NCI-H1048 (cell line): ENCODE measurements at places on chromosomes 1 and 21.

DNA sequence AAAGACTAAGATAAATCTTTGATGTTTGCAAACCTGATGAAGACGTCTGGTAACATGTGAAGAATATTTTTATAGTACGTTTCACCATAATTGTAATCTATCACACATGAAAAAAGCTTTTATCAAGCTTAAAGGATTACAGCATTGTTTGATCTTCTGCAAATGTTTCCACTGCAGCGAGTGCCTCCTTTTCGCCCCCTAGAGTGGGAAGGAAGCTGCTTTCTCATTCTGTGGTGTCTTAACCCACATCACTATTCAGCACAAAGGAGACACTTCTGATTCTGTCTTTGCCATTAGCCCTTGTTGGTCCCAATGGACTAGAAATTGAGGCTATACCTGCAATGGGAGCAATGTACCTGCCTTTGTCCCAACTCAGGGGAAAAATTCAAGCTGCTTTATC lies 46.0 kb upstream of the IL12RB2 start:
- no peak for DNase-seq

GRCh38 chr1:212607913-212608391 lies 609 bp upstream of the ATF3 start:
- DNase-seq, result no peak

GRCh38 chr1:52239708-52240001 lies 97.8 kb downstream of the ZFYVE9 start:
- no peak for DNase-seq

DNA sequence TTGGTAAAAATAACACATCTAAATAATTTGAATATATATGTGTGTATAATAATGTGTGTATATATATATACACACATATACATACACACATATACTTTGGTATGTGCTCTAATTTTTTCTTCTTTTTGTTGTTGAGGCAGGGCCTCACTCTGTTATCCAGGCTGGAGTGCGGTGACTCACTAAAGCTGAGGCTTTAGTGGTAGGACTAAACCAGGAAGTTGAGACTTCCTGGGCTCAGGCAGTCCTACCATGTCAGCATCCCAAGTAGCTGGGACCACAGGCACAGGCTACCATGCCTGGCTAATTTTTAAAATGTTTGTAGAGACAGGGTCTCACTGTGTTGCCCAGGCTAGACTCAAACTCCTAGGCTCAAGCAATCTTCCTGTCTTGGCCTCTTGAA lies 46.7 kb upstream of the CXADR start:
- DNase-seq, result no peak

- DNase-seq, result no peak
Measured at GRCh38 chr1:57532299-57532698, 108.4 kb upstream of the DAB1 start.

- no peak for DNase-seq
Measured at GRCh38 chr1:247528812-247529474, 7.3 kb downstream of the OR2C3 start.

- DNase-seq, result no peak
Measured at GRCh38 chr1:119226913-119227312, 86.5 kb upstream of the WARS2 start.

DNA sequence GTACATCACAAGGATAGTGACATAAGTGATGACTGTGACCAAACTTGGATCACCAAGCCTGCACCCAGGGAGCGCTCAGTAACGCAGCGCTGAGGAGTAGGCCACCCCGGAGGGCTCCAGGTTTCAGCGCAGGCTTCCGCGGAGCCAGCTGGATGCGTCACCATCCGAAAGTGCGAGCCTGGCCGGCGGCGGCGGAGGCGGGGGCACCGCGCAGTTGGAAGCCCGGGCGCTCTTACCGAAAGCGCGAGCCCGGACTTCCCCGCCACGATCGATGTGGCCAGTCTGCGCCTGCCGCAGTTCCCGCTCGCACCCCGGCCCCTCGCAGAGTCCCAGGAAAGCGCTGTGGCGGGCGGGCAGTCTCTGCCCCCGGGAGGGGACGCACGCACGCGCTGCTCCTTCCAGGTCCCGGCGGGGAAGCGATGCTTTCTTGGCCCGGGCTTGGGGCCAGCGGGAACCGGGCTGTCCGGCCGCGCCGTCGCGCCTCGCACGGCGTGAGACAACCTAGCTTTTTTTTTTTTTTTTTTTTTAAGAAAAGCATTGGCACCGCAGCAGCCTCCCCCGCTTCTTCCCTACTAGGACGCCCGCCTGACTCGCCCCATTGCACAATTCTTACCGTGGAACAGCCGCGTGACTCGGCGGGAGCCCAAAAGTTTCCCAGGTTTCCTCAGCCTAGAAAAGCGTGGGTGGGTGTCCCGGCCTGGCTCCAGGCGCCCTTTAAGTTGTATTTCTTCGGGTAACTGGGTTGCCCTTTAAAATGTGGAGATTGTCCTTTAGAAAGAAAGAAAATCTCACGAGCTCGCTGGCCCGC lies 36.4 kb upstream of the JAK1 start:
- no peak for DNase-seq

DNA sequence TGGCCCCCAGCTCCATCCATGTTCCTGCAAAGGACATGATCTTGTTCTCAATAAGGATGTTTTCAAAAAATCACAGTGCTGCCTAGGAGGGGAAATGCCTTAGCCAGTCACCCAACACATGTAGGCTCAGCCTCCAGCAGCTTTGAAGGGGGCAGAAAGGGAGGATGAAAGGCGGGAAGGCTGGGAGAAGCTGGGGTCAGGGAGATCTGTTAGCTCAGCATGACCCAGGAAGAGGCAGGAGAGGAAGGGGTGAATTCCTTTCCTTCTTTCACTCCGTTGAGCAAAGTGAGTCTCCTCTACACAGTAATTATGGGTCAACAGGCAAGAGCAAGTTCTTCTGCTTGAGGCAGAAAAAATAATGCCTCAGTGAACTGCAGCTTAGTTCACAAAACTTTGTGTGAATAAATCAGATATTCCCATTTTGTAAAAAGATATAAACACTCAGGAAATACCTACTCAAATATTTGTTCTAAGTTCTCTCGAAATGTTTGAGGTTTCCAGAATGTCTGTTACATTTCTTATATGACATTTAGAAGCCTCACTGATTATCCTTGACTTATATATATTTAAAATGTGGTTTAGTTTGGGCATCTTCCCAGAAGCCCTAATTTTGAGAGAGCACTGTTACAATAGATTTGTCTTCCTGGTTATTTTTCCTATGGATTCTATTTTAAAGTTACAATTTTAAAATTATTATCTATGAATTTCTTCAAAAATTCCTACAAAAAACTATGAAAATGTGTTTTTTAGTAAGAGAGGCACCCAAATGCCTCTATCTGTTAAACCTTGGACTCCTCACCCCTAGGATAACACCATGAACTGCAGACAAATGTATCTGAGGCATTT lies 116.8 kb downstream of the KCNJ6 start:
- no peak for DNase-seq

- no peak for DNase-seq
Measured at GRCh38 chr1:29513357-29513756, 277.0 kb downstream of the PTPRU start.

DNA sequence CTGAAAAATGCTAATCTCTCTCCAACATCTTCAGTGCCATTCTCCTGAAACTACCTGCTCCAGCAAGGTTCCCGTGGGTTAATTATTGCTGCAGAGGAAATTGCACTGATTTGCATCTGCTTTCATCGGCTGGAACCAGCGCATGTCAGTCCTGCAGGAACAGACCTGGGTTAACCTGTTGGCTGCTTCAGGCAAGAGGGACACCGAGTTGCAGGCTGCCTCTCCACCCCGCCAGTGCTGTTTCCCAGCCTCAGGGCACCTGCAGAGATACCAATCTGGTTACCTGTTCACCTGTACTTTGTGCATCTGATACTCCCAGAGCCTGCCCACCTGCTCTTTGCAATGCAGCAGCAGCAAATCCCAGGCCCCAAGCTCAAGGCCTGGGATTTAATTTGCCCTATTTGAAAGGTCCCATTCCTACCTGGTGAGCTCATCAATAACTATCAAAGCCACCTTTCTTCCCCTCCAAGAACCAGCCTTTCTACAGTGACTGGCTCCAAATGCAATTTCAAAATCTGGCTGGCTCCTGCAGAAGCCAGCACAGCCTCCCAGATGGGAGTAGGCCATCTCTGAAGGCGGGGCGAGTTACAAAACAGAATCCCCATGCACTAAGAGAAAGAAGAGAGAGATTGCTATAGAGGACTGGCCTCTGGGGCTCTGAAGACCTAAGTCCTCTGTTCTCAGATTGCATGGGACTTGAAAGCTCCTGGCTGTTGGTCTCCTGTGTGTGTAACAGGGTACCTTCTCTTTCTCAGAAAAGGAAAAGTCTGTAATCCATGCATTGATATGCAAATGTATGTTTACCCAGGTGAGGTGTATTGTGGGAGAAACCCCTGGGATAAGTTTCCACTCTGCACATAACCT lies 67.8 kb downstream of the TOMM20 start:
- DNase-seq, result peak; percentile 59
